CD4-positive, alpha-beta T cell (primary cell): ENCODE measurements at places on chromosomes 1 and 21.

DNA sequence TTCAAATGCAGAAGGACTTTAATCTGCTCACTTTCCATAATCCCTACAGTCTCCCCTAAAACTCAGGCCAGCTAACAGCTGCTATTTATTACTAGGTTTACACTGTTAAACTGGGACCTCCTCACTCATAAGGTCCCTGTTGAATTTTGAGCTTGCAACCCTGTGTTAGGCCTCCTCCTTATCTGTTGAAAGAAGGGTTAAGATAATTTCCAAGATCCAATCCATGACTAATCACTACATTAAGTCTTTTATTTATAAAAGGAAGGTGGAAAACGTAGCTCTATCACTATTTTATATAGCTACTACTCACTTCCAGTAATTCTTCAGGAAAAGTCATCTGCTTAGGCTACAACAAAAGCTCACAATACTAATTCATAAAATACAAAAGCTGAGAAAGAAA, 79.5 kb downstream of the EVI5 start:
- no peaks in the 10 kb centered on the region for H3K27me3 ChIP-seq
- no peak overlapping the region for H3K4me3 ChIP-seq
- no peaks in the 10 kb centered on the region for H3K4me1 ChIP-seq
- H3K36me3 ChIP-seq: no peaks in the 10 kb centered on the region

DNA sequence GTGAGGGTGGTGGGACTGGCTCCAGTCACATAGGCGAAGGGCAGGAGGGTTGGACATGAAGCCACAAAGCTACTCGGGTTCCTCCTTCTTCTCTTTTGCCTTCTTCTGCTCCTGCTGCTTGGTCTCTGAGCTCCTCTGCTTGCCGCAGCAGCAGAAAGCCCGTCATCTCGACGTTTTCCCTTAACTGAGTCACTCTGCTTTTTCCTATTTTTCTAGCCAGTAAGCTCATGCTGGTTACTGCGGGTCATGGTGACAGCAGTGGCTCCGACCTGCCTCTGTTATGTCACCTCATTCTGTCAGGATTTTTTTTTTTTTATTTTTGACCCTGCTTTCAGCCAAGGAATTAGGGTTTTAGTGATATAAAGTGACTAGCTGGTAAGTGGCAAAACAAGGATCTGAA, 2.6 kb upstream of the FMOD start:
- peaks cover 9% of the 10 kb centered on the region for H3K4me1 ChIP-seq
- peaks cover 15% of the 10 kb centered on the region for H3K27me3 ChIP-seq
- H3K4me3 ChIP-seq: no peak overlapping the region
- no peaks in the 10 kb centered on the region for H3K36me3 ChIP-seq

DNA sequence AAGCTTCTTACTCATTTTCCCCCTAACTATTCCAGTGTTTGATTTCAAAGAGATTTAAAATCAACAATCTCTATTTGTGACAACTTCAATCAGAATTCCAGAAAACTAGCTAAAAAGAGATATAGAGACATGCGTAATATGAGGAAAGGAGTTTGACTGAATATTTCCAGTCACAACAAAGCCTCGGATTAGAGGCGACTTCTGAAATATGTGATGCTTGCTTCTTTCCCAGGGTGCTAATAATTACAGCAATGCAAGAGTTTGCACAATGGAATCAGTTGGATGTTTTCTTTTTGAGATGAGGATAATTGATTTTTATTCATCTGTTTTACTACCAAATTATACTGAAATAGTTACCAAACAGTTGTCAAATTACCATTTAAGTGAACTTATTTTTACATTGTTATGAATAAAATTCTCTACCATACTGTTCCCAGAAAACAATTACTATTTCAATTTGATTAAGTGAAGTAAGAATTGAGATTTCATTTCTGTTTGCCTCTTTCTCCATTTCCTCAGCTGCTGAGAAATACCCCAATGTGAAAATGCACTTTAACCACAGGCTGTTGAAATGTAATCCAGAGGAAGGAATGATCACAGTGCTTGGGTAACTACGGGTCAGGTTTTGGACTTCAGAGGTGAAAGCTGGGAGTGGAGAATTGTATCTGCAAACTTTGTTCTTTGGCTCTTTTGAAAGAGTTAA, 28.1 kb downstream of the KMO start:
- H3K4me3 ChIP-seq: no peak overlapping the region
- DNase-seq: no peak
- no peaks in the 10 kb centered on the region for H3K36me3 ChIP-seq

DNA sequence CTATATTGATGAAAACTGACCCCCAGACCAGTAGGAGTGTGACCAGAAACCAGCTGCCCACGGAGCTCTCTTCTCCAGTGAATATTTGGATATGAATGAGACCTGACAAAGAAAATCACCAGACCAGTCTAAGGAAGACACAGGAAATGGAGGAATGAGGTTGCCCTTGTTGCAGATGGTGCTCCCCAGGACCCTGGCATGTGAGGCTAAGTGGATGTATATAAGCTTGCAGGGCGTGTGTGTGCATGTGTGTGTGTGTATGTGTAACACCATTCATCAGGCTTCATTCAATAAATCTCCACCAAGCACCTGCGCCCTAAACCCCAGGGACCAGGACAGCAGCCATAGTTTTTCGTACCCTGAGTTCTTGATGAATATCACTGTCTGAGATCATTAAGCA, 14.4 kb downstream of the PHLDA3 start:
- no peaks in the 10 kb centered on the region for H3K27me3 ChIP-seq
- H3K27ac ChIP-seq: no peak overlapping the region
- no peak for DNase-seq
- no peaks in the 10 kb centered on the region for H3K36me3 ChIP-seq

GRCh38 chr1:224459966-224460365, 25.4 kb upstream of the WDR26 start:
- H3K27me3 ChIP-seq: no peaks in the 10 kb centered on the region
- H3K4me3 ChIP-seq: no peak overlapping the region
- no peak overlapping the region for H3K27ac ChIP-seq
- H3K4me1 ChIP-seq: peaks cover 9% of the 10 kb centered on the region
- DNase-seq: no peak

GRCh38 chr1:70315782-70316181, 38.7 kb downstream of the ANKRD13C start:
- H3K4me1 ChIP-seq: no peaks in the 10 kb centered on the region
- no peak overlapping the region for H3K27ac ChIP-seq
- H3K27me3 ChIP-seq: no peaks in the 10 kb centered on the region
- H3K36me3 ChIP-seq: peaks cover 16% of the 10 kb centered on the region

- DNase-seq: peak; percentile 20
- peaks cover 98% of the 10 kb centered on the region for H3K4me1 ChIP-seq
- H3K27me3 ChIP-seq: no peaks in the 10 kb centered on the region
- no peak overlapping the region for H3K4me3 ChIP-seq
Observed at GRCh38 chr1:226676381-226676780, 62.7 kb downstream of the ITPKB start.

DNA sequence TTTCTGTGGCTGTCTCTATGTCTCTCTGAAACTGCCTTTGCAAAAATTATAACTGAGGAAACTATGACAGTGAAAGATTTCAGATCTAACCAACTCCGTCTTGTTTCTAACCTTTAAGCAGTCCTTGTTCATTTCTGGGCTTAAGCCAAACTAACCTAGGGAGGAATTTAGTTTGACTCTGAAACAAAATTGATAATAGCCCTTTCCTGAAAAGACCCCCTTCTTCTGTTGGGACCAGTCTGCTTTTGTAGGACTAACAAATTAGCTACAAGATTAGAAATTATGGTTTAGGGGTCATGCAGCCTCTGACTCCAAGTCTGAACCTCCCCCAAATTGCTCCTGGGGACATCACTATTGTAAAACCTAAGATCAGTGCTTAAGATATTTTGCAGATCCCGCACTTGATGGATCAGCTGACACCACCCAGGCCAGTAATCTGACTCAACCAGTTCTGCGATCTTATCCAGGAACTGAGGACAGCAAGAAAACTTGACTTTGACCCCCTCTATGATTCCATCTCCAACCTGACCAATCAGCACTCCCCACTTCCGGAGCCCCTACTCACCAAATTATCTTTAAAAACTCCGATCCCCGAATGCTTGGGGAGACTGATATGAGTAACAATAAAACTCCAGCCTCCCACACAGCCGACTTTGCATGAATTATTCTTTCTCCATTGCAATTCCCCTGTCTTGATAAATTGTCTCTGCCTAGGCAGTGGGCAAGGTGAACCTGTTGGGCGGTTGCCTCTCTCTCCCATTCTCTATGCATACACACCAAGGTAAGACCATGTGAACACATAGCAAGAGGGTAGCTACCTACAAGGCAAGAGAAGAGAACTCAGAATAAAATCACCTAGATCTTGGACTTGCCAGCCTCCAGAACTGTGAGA, 11.1 kb upstream of the TRIM63 start:
- H3K27ac ChIP-seq: no peak overlapping the region
- H3K36me3 ChIP-seq: no peaks in the 10 kb centered on the region
- H3K4me1 ChIP-seq: peaks cover 7% of the 10 kb centered on the region
- no peak overlapping the region for H3K4me3 ChIP-seq
- peaks cover 8% of the 10 kb centered on the region for H3K27me3 ChIP-seq

DNA sequence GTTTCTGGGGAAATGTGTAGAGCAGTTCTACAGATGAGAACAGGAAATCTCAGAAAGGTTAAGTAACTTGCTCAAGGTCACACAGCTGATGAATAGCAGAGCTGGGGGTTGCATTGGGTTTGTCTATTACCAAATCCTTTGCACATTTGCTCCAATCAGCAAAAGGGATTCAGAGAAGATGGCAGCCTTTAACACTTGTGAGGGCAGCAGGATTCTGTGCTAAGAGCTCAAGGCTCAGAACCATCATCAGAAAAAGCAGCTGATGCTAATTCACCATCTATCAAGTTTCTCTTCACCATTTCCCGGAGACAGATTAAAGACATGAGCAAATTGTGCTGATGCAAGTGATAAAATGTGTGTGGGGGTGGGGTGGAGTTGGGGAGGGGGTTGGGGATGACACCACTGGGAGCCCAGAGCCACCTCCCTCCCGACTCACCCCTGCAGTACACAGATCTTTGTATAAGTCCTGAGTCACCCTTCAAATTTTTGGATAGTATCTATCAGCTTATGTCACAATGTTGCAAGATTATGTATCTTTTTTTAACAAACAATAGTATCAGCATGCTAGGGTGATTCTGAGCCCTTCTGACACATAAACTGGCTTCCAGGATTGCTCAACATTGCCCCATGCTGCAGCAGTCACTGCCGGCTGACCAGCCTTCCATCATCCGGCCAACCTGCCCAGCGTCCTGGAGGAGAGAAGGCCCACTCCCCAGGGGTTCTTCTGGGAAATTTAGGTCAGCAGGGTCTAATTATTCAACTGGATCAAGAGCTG, 2.8 kb upstream of the SPSB1 start:
- H3K36me3 ChIP-seq: no peaks in the 10 kb centered on the region
- H3K27ac ChIP-seq: no peak overlapping the region
- no peaks in the 10 kb centered on the region for H3K27me3 ChIP-seq
- H3K4me1 ChIP-seq: peaks cover 35% of the 10 kb centered on the region

GRCh38 chr1:3349161-3349967, 105.1 kb upstream of the ARHGEF16 start:
- no peaks in the 10 kb centered on the region for H3K4me1 ChIP-seq
- peaks cover 3% of the 10 kb centered on the region for H3K27me3 ChIP-seq
- no peak overlapping the region for H3K4me3 ChIP-seq
- no peaks in the 10 kb centered on the region for H3K36me3 ChIP-seq
- no peak for DNase-seq
- no peak overlapping the region for H3K27ac ChIP-seq

DNA sequence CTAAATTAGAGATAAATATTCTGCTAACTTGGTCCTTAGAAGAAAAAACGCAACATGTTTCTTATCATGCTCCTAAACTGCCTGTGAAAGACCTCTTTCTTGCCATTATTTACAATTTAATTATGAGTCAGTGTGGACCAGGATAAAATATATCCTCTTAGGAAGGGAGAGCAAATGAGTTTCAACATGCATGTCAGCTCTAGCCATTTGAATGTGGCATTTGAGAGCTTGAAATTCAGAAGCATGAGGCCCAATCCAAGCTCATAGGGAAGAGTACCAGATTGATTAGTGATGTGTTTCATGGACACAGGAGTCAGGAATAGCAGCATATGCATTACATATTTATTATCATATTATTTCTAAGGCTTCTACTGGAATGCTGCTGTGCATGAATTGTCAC, 39.3 kb downstream of the TBX15 start:
- H3K4me3 ChIP-seq: no peak overlapping the region
- no peaks in the 10 kb centered on the region for H3K4me1 ChIP-seq
- no peak overlapping the region for H3K27ac ChIP-seq
- DNase-seq: no peak
- H3K36me3 ChIP-seq: no peaks in the 10 kb centered on the region

- no peak overlapping the region for H3K27ac ChIP-seq
- H3K27me3 ChIP-seq: no peaks in the 10 kb centered on the region
- no peak overlapping the region for H3K4me3 ChIP-seq
- DNase-seq: no peak
- H3K4me1 ChIP-seq: no peaks in the 10 kb centered on the region
- no peaks in the 10 kb centered on the region for H3K36me3 ChIP-seq
Observed at GRCh38 chr1:184635980-184636431, 118.7 kb downstream of the EDEM3 start.

DNA sequence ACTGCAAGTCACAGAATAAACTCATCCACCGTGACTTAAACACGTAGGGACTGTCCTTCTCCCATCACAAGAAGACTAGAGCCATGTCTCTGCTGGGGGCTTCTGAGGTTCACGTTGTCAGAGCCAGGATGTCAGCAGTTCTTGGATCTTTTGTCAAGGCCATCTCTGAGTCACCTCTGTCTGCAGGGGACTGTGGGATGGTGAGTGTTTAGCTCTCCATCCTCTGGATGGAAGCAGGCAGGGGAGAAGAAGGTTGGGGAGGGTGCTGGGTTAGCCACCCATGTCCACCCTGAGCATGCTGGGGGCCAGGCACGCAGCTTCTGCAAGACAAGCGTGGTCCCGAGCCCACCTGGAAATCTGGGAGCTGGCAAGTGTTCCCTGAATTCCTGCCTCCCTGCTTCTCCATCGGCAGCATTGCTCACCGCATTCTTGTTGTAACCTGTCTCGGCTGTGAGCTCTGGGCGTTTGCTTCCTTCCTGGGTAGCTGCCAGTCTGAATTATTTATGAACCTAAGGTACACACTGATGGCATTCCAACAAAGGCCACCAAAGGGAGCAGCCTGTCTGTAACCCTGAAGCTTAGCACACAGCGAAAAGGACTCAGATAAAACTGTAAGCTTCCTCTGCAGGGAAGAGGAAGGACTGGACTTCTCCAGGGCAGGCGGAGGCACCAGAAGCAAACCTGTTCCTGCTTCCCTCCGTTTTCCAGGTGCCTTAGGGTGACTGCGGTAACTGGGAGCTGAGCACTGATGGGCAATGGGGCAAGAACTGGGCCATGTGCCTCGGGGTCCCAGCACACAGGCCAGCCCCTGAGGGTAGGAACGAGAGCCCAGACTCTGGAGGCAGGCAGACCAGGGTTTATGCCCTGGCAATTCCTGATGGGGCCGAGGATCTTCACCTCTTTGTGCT, 88.6 kb downstream of the RIPK4 start:
- H3K27me3 ChIP-seq: peaks cover 16% of the 10 kb centered on the region
- no peak for DNase-seq
- no peaks in the 10 kb centered on the region for H3K4me1 ChIP-seq
- H3K27ac ChIP-seq: no peak overlapping the region
- no peak overlapping the region for H3K4me3 ChIP-seq
- H3K36me3 ChIP-seq: no peaks in the 10 kb centered on the region

- H3K27ac ChIP-seq: no peak overlapping the region
- no peak overlapping the region for H3K4me3 ChIP-seq
- no peaks in the 10 kb centered on the region for H3K4me1 ChIP-seq
- H3K36me3 ChIP-seq: no peaks in the 10 kb centered on the region
- DNase-seq: no peak
Observed at GRCh38 chr1:30649321-30649991, 73.9 kb downstream of the MATN1 start.
